ENCODE measurements at places on chromosomes 7 and 10. TPM values are rescaled to one million over a fixed set of nuclear protein-coding genes. Genes with fewer than 3 reads are reported as not detected.

KCNH2 gene
- total RNA-seq, result 0.46 TPM

CALD1 gene
- total RNA-seq, result 294 TPM

CPN1 gene
- not detected for total RNA-seq

DNA sequence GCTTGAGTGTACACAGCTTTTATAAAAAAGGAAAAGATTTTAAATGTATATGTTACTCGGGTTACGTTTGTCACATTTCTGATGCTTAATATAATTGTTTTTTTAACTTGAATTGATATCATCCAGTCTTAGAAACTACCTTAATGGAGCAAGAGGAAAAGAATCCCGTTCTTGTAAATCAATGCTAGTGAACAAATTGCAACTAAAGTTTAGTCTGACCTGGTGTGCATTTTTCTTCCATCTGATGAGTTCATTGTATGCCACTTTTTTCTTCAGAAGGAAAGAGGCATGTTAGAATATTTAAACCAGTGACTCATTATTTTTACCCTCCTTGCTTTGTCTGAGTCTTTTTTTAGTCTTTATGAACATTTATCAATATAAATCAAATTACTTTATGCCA, 34.7 kb downstream of the NET1 start:
- no peak for DNase-seq

DNA sequence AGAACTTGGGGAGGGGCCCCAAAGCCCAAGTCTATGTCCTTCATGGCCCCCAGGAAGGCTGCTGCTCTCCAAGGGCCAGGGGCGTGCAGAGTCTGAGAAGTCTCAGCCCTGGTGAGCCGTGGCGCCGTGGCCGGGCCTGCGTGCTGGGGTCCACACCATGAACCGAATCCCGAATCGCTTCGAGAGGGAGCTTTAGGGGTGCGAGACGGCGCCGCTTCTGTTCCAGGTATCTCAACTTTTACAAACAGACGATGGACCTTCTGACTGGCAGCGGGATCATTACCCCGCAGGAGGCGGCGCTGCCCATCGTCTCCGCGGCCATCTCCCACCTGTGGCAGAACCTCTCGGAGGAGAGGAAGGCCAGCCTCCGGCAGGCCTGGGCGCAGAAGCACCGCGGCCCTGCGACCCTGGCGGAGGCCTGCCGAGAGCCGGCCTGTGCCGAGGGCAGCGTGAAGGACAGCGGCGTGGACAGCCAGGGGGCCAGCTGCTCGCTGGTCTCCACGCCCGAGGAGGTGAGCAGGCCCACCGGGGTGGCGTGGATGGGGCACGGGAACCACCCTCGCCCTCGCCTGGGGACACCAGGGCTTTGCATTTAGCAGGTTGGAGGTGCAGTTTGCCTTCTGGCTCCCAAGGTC, 12.7 kb downstream of the STRA8 start:
- no peak for DNase-seq

DNA sequence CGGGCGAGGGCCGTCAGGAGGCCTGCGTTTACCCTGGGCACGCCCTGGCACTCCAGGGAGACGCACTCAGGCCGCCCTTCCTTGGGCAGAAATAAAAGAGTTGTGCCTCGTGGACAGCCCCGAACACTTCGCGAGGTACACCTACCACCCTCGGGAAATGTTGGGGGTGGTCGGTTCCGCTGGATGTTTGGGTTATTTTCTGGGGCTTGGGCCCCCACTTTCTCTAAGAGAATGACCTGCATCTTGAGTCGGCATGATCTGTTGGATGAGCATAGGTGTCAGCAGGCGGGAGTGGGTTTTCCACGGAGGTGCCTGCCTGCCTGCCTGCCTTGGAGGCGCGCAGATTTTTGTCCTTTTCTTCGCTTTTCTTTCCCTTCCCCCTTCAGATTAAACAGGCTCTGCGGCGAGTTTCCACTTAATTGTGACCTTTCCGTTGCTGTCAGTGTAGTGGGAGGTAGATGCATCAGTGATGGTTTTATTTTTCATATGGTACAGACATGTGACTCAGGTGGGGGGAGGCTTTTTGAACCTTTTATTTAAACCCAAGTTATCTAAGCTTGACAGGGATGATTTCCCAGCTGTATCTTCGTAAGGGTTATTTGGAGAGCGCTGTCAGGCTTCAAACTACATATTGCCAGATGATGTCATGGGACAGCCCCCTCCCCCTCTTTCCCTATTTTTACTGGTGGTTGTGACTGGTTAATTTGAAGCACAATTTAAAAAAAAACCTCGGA, 661 bp downstream of the HECTD2 start:
- DNase-seq, result no peak

DNA sequence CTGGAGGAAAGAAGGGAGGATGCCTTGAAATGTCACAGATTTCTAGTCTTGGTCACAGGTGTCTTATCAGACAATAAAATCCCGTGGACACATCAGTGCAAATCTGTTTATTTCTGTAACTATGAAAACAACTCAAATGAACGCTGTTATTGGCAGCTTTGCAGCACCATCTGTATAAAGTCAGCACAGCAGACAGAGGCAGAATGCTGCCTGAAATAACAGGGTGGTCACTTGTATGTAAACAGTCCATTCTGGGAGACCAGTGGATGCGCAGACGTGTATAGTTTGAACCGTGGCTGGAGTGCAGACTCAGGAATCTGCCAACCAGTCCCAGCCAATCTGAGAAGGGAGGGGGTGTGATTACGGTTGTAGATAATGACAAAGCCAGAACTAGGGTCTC, 54.8 kb downstream of the SEC23IP start:
- DNase-seq, result no peak

- no peak for DNase-seq
Measured at GRCh38 chr7:34013421-34013820, 108.1 kb downstream of the BMPER start.

DNA sequence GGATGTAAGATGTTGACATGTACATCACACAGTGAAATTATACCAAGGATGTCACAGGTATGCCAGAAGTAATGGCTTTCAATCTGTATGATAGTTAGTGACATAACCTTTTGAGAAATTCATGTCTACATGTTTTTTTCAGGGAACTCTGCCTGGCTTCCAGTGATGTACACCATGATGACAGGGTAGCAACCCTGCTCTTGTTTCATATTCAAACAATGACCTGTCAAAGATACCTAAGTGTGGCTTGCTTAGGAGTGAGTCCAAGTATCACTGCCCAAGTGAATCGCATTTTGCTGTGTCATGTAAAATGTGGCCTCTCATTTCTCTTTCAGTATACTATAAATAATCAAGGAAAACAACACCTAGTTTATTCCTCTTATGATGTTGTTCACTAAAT, 205.8 kb upstream of the DKK1 start:
- DNase-seq, result no peak

- no peak for DNase-seq
Measured at GRCh38 chr10:20976390-20976789, 79.3 kb upstream of the NEBL start.

GRCh38 chr7:23696916-23697441, 13.0 kb upstream of the STK31 start:
- DNase-seq, result no peak

Measured in omental fat pad (tissue), 4 donors.